ENCODE measurements at places on chromosomes 3 and 15.

- peak; percentile 82 for DNase-seq
Measured at GRCh38 chr3:62159709-62160092, 213.6 kb downstream of the FEZF2 start.

DNA sequence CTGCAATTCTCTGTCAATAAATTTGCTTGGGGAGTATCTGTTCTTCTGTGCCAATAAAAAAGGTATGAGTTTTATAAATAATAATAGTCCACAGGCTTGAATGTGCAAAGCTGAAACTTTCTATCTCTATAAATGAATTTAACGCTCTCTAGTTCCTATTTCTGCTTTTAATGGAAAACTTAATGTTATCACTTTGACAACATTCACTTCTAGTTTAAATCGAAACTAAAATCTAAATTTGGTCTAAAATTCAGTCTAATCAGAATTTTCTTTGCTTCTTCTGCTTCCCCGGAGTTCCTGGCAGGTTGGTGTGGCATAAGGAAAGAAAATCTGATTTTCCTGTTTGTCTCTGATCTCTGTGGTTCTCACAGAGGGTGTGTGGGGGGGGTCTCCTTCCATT lies 450.1 kb upstream of the TBL1XR1 start:
- no peak for DNase-seq

GRCh38 chr3:94171954-94172353 lies 109.1 kb downstream of the NSUN3 start:
- DNase-seq, result no peak

DNA sequence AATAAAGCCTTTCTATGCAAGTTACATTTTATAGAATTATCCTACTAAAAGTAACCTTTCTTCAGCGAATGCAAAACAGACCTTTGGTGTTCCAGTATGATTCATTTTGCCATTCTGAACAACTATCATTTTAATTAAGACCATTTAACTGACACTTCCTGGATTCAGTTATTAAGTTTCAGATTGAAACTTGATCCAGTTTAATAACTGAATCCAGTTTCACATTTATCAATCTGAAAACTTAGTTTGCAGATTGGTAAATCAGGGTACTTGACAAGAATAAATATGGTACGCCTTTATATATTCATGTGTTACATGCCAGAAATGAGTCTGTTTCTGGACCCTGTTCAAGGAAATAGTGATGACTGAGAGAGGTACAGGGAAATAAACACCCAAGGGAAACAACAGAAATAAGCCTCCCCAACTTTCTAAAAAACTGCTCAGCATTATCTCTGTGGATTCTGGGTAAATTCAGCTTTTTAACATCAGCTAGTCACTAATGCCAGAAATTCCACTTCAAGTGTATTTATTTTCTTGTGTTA lies 23.3 kb upstream of the NFKBIZ start:
- DNase-seq, result peak; percentile 16

GRCh38 chr15:29736744-29737020 lies 85.6 kb downstream of the TJP1 start:
- peak; percentile 73 for DNase-seq

DNA sequence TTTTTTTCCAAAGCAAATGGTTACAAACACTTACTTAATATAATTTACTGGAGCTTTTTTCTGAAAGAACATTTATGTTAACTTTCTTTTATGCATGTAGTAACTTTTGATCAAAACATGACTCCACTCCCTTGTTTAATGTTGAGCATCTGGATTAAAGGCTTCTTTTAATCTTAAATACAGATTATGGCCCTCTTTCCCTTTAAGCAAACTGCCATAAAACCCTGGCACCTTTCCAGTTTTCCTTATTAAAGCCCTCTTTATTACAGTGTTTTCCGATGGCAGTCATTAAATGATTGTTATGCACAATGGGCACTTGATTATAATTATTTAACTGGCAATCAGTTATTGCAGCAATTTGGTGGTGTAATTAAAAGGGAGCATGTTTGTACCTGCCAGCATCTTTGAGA lies 167.0 kb downstream of the VGLL4 start:
- no peak for DNase-seq

GRCh38 chr3:127720985-127721935 lies 48.5 kb downstream of the ABTB1 start:
- no peak for DNase-seq

DNA sequence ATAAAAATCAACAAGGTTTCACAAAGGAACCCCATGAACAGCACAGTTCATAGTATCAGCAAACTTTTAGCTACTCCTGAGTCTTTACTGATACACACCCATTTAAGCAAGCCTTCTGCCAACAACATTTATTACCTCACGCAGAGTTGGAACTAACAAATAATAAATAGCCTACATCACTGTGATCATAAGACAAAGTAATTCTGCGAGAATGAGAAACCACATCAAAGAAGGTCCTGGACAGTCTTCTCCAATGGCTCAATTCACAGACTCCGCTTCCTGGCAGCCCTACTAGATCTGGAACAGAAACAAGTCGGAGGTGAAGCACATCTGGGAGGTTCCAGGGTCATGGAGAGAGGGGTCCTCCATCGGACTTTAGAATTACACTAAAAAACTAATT lies 37.0 kb downstream of the LDHAL6B start:
- DNase-seq, result no peak

DNA sequence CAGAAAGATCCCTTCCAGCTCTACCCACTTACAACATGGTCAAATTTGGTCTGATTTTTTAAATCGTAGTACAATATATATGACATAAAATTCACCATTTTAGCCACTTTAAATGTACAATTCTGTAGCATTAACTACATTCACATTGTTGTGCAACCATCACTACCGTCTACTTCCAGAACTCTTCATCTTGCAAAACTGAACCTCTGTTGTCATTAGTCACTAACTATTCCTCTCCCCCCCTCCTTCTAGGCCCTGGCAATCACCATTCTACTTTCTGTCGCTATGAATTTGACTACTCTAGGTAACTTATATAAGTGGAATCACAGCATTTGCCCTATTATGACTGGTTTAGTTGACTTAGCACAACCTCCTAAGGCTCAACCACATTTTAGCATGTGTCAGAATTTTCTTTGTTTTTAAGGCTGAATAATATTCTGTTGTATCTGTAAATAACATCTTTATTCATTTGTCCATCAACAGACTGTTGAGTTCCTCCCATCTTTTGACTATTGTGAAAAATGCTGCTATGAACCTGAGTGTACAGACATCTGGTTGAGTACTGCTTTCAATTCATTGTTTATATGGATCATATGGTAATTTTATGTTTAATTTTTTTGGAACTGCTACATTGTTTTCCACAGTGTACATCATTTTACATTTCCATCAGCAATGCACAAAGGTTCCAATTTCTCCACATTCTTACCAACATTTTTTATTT lies 35.5 kb upstream of the CCR2 start:
- no peak for DNase-seq

GRCh38 chr3:70974747-70975146 lies 608.8 kb downstream of the FOXP1 start:
- DNase-seq, result no peak

DNA sequence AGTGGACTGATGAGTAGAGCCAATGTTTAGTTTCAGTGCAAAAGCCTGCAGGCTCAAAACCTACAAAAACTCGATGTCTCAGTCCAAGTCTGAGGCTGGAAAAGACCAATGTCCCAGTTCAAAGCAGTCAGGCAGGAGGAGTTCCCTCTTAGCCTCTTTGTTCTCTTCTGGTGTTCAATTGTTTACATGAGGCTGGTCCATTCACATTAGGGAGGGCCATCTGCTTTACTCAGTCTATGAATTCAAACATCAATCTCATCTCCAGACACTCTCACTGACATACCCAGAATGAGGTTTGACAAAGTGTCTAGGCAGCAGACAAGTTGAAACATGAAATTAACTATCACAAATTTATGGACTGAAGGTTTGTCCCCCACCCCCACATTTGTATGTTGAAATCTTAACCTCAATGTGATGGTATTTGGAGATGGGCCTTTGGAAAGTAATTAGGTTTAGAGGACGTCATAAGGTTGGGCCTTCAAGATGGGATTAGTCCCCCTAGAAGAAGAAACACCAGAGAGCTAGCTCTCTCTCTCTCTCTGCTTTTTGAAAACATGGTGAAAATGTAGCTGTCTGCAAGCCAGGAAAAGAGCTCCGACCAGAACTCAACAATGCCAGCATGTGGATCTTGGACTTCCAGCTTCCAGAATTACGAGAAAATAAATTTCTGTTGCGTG lies 438.5 kb upstream of the RGMA start:
- no peak for DNase-seq

Measured in AG08395 (cell line).